ENCODE measurements at places on chromosomes 1 and 21. TPM values are rescaled to one million over a fixed set of nuclear protein-coding genes. Genes with fewer than 3 reads are reported as not detected.
A peak's percentile ranks its signal among the peaks of the same experiment; 100 is the strongest.

Gene ZNF683
- total RNA-seq: not detected

DNA sequence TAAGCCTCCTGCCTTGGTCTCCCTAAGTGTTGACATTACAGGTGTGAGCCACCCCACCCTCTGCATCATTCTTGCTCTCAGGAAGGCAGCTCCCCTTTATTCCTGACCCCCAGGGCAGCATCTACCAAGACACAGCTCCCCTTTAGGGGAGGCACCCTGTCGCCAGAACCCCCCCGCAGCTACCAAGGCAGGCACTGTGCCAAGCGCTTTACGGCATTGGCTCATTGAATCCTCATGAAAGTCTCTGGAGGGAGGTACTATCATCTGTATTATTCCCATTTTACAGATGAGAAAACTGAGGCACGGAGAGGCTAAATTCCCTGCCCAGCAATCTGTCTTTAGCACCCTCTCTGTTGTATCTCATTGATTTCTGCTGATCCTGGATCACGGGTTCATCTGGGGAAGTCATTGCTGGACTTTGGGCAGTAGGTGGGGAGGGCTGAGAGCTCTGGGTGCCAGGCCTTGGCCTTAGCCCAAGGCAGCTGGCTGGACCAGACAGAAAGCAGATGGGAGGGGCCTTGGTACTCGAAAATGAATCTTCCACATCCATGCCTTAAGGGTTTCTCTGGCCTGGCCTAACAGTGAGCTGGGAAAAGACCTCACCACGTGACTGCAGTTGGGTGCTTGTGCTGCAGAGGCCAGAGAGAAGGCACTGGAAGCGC is 5.9 kb downstream of the PLOD1 start:
- DNase-seq: peak; percentile 97

Gene PKNOX1
- total RNA-seq: 13.7 TPM

DNA sequence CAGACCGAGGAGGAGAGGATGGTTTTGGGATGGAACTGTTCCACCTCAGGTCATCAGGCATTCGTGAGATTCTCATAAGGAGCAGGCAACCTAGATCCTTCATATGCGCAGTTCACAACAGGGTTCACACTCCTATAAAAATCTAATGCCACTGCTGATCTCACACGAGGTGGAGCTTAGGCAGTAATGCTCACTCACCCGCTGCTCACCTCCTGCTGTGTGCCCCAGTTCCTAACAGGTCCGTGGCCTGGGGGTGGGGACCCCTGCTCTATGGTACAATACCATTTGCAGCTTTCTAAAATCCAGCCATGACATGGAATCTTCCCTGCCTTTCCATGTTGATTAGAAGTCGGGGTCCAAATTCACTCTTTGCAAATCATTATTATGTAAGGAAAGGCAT is 72.1 kb downstream of the TGFBR3 start:
- DNase-seq: no peak

DNA sequence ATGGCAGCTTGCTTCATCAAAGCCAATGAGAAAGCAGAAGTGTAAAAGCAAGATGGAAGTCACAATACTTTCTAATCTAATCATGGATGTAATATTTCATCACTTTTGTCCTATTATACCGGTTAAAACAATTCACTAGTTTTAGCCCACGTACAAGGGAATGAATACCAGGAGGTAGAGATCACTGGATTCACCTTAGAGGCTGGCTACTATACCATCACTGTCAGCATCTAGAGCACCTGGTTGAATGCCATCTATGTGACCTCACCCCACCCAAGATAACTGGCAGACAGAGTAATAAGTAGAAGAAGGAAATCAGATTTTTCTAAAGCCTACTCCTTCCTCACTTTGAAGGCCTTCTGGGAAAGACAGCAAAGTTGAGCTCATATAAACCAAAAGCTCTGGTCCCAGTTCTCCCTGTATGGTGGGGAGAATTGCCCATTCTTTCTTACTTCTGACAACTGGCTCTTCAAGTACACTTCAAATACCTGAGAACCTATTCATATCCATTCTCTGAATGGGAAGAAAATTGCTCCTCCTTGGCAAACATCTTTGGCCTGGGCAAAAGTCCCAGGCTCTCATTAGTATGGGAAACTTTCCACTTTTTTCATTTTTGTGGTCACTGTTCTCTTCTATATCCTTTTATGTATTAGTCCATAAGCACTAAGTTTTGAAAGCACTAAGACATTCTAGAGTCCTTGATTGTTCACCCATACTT is 24.8 kb downstream of the HSD3B1 start:
- no peak for DNase-seq

DNA sequence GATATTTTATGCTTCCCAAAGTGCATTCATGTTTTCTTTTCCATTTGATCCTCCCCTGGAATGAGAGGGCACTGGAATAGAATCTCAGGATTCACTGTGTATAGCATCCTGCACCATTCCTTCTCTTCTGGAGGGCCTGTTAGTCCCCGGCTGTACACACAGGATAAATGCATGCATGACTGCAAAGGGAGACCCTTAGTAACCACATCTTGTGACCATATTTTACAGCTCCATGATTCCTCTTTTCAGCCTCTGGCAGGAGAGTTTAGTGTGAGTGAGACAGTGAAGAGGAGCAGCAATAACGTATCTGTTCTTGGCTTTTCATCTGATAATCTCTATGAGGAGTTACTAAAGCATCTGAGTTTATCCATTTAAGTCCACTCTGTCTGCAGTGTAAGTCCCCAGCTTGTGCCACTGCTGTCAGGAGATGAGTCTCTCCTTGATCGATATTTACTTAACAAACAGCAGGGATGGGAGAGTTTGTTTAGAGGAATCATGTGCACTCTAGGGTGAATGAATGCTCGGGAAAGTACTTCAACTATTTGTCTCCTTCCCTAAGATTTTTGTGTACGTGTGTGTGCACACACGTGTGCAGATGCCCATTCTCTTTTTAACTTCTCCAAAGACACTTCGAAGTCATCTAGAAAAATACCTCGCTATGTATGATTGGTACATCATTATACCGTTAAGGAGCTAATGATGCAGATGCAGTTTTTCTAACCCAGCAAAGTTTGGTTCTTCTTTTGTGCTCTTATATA is 41.1 kb downstream of the PROX1 start:
- no peak for DNase-seq

- no peak for DNase-seq
Measured at GRCh38 chr21:31658053-31658452, 1.4 kb upstream of the SOD1 start.

- peak; percentile 47 for DNase-seq
Measured at GRCh38 chr1:26016953-26017545, 4.5 kb upstream of the EXTL1 start.

Gene TIMM17A
- total RNA-seq: 74.3 TPM

Gene KCNQ4
- not detected for total RNA-seq

GRCh38 chr1:25618433-25618808 is 1.8 kb downstream of the MAN1C1 start:
- no peak for DNase-seq

DNA sequence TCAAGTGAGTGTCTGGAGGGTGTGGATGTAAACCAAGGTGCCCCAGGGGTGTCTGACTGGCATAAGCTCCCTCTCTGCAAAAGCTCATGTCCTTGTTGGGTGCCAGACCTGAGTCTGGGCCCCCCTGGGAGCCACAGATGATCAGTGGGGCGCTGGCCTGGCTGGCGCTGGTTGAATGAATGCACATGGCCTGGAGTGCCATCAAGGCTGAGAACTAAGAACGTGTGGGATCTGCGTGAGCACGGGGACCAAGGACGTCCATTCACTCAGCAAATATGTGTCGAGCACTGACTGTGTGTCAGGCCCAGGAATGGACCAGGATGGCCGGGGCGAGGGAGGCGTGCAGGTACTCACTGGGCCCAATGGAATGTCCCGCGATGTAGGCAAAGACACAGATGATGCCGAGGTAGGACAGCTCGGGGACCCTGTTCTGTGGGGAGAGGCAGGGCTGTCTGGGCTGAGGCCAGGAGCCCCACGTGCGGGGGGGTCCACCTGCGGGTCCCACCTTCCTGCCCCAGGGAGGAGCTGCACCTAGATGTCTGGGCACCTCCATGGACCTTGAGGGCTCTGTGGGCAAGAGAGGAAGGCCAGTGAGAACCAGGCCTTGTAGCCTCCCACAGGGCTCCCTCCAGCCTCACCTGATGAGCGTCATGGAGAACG is 19.1 kb downstream of the SLC2A7 start:
- DNase-seq: no peak

Gene TDRD10
- total RNA-seq: not detected

GRCh38 chr1:174445817-174446216 is 1.9 kb upstream of the GPR52 start:
- DNase-seq: no peak

- DNase-seq: no peak
Measured at GRCh38 chr1:32926562-32926961, 25.4 kb upstream of the TMEM54 start.

Gene BRDT
- not detected for total RNA-seq

DNA sequence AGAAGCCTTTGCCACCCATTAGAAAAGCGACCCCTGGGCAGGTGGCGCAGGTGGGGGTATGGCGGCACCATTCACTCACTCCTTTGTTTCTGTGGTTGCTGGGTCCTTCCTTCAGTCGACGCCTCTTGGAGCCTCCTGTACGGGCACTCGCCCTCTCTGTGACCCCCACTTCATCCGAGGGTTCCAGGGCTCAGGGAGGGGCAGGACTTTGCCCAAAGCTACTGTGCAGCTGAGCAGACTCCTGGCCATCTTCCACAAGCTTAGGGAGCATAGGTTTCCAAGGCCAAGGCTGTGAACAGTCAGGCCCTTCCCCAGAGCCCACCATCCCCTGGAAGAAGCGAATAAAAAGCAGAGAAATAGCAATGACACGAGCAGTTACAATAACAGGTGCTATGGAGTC is 190.7 kb upstream of the ARHGEF16 start:
- DNase-seq: no peak

DNA sequence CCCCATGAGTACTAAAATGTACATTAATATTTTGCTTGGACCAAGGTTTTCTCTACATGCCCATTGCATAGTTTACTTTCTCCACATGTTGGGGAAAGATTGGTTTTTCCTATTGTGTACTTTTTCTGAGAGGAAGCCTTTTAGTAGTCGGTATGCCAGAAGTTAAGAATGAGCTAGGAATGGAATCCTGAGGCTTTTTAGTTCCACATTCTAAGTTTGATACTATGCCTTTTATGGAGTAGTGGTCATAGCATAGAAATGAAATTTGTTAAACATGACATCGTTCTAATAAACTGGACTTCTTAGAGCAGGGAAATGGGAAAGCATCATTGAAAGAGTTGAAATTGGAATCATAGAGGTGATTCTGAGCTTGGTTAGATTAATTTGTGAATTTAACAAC is 64.3 kb downstream of the BCL9 start:
- no peak for DNase-seq

Gene PRAMEF12
- not detected for total RNA-seq

All from RPMI7951 (cell line).